Activated T-cell treated with anti-CD3 and anti-CD28 coated beads for 24 hours (primary cell): ENCODE measurements at places on chromosomes 13 and 19.
A peak's percentile ranks its signal among the peaks of the same experiment; 100 is the strongest.

- no peak for DNase-seq
Observed at GRCh38 chr19:42465827-42466280, 23.1 kb upstream of the CXCL17 start.

DNA sequence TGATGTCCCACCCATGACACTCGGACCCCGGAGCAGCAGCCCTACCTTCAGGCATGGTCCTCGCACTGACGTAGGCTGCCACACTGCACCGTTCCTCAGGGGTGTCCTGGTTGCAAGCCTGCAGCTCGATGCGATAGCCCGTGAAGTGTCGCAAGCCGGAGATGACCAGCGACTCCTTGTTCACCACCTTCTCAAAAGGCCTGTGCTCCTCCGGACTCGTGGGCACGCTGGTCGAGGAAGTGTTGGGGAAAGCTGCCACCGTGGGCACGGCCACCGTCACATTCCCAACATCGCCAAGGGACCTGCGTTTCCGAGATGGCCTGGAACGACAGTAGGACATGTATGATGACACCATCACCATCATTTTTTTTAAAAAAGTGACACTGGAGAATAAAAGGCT is 73.3 kb downstream of the ZNF557 start:
- DNase-seq: no peak

- no peak for DNase-seq
Observed at GRCh38 chr13:68428292-68428691, 1198.2 kb upstream of the PCDH9 start.

GRCh38 chr13:73421310-73421912 is 362.6 kb downstream of the KLF5 start:
- DNase-seq: peak; percentile 12

- no peak for DNase-seq
Observed at GRCh38 chr19:47510516-47511127, 4.2 kb downstream of the NAPA start.

- no peak for DNase-seq
Observed at GRCh38 chr13:51823863-51824262, 19.9 kb upstream of the DHRS12 start.

DNA sequence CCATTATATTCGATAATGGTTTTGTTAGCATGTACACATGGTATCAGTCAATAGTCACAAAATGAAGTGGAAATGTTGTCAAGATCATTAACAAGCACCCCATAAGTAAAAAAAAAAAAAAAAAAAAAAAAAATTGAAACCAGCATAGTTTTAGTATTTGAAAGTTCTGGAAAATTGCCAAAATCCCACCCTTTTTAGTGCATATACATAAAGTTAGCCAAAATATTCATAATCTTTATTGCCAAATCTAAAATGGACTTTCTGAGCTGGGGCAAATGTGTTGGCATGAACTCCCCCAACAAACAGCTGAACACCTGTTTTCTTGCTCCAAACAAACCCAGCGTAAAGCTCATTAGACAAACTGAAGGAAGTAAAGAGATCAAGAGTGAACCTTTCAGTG is 73.9 kb downstream of the MZT1 start:
- no peak for DNase-seq

GRCh38 chr13:46160471-46161066 is 21.4 kb downstream of the LCP1 start:
- DNase-seq: no peak

GRCh38 chr13:91655731-91656130 is 257.3 kb downstream of the GPC5 start:
- DNase-seq: no peak

- no peak for DNase-seq
Observed at GRCh38 chr13:77184455-77184854, 142.4 kb downstream of the MYCBP2 start.

DNA sequence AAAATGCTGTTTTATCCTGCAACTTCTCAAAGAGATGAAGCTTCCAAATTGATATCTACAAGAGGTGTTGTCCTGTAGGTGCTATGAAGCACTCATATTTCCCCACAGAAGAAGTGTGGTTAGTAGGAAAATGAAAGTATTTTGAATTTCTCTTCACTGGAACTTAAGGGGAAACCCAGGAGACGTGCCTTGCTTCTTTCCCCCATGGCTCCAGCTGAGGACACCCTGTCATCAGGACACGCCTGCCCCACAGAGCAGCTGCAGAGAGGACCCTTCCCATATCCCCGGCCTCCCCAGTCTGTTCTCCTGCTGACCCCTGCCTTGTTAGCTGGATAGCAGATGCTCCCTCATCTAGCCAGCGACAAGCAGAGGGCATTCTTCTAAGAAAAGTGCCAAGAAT is 371.3 kb downstream of the COG6 start:
- peak; percentile 43 for DNase-seq

- no peak for DNase-seq
Observed at GRCh38 chr13:75372517-75372916, 109.5 kb downstream of the TBC1D4 start.

GRCh38 chr19:1289686-1290025 is 4.0 kb downstream of the EFNA2 start:
- no peak for DNase-seq

GRCh38 chr19:32453736-32454135 is 48.2 kb downstream of the DPY19L3 start:
- DNase-seq: no peak

DNA sequence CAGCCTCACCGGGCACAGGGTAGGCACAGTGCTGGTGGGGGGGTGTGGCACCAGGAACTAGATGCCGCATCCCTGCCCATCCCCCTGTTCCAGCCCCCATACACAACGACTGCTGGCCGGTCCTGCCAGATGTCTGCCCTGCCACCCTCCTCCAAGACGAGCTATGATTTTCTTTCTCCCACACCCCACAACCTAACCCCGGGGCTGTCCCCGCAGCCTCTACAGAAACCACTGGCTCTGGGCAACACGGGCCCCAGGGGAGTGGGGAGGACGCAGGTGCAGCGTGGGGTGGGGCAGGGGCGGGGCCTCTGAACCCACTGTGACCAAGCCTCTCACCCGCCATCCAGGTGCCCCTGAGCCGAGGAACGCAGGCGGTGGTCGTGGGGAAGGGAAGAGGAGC is 15.5 kb downstream of the PGLS start:
- DNase-seq: no peak

DNA sequence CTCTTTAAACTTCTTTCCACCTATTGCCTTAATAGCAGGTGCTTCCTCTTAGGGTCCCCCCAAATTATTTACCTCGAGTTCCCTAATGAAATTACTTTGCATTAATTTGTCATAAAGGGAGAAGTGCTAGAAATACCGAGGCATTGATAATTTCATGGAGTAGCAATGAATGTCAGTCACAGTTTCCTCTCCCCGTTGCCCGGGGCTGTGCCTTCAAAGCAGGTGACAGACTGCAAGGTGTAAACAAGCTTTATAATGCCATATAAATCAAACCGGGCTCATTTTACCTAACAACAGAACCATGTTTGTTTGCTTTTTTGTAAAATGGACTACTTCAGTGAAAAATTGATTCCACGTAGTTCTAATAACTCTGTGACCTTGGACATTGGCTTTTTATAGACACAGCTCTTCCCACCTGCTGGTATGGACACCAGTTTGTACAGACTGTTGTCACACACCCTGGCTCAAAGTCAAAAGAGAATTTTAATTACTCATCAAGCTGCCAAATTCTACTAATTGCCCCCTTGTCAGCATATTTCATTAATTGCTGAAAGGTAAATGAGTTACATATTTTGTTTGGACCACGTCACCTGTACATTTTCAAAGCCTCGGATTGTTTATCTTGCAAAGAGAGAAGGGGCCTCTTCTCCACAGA is 171.1 kb downstream of the STK24 start:
- DNase-seq: no peak

GRCh38 chr19:35098413-35099049 is 17.1 kb upstream of the FXYD3 start:
- no peak for DNase-seq

DNA sequence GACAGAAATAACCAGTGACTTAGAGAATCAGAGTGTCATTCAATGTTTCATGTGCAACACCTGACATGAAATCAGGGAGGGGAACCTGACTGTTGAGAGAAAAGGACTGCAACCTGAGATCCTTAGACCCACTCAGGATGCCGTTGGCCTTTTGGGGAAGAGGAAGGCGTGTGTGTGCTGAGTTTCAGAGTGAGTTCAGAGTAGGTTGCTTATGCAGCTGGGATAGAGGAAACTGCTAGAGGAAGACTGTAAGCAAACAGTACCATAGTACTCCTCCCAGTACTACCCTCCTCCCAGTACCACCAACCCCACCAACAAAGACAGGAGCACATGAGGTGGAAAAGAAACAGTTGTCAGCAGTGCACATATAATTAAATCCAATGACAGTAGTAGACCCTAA is 63.7 kb downstream of the KL start:
- DNase-seq: no peak

DNA sequence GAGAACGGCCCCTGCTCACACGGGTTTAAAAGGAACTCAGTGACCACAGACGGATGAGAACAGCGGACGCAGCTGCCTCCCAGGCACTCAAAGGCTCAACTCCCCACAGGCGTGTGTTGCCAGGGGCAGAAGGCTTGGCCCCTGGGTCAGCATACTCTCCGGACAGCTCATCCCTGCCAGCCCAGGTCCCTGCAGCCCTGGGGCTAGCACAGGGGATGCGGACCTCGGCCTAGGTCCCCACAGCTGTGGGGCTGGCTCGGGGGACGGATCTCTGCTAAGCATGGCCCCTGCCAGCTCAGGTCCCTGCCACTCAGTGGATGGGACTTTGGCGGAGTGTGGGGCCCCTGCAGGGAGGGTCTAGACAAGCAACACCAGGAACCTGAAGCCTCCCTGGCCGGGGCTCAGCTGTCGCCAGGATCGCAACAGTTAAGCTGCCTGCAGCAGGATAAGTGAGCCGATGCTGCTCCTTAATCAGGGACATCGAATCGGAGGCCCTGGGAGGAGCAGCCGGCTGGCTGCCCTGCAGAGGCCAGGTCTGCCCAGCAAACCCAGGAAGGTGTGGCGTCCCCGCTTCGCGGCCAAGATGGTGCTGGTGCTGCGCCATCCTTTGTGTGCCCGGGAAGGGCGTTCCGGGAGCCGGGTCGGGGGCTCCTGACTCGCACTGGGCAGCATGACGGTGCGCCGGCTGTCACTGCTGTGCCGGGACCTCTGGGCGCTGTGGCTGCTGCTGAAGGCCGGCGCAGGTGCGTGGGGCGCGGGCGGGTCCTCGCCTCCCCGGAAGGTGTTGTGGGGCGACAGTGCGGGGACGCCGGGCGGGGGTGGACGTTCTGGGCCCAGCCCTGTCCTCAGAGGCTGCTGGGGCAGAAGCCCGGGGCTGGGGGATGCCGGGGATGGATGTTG is 32.5 kb downstream of the MCF2L start:
- no peak for DNase-seq

GRCh38 chr19:57682226-57682766 is 519 bp downstream of the ZNF551 start:
- DNase-seq: no peak

DNA sequence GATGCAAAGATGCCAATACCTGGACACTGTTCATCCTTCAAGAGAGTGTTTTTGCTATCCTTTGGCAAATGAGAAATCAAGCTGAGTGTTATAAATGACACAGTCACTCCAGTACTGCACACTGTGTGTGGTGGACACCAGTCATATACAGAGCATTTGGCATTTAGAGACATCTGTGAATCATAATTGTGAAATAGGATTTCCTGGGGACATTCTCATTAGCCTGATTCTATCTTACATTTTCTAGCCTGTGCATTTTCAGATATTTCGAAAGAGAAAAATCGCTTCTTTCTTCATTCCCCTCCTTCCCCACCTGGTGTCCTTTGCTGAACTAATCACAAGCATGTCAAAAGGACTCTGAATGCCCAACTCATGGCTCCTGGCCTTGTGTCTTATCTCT is 781.0 kb upstream of the ARGLU1 start:
- no peak for DNase-seq

GRCh38 chr13:94384231-94384905 is 95.1 kb downstream of the DCT start:
- no peak for DNase-seq

DNA sequence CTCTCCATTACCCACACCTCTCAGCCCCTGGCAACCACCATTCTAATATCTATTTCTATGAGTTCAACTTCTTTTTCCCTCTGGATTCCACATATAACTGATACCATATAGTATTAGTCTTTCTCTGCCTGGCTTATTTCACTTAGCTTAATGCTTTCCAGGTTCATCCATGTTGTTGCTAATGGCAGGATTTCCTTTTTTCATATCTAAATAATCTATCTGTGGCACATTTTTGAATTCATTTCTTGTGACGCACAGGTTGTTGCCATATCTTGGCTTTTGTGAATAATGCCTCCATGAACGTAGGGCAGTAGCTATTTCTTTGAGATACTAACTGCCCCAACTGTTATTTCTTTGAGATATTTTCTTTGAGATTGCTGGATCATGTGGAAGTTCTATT is 235.6 kb downstream of the SPRY2 start:
- no peak for DNase-seq

- no peak for DNase-seq
Observed at GRCh38 chr19:52190487-52191293, 838 bp downstream of the PPP2R1A start.

DNA sequence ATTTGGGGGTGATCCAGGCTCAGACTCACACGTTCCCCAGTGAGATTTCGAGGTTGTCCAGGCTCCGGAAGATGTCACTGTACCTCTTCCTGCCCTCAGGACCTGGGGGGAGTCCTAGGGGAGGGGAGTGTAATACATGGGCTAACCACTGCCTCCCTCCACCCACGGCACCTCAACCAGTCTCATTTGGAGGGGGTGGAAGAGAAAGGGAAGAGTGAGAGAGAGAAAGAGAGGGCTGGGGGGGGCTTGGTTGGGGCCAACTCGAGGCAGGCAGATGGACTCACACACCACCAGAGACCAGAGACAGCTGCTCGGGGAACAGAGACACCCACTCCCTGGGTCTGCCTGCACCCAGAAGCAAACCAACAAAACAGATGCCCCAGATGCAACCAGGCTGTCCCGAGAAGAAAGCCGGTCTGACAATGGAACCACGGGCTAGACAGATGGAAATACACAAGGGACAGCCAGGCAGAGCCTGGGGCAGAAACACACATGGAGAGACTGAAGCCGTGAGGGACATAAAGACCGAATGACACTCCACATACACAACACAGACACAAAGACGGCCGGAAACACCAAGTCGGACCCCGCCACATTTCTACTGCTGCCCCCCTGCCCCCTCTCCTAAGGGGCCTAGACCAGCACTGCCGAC is 825 bp downstream of the GMIP start:
- DNase-seq: peak; percentile 38

GRCh38 chr19:18388100-18388959 is 2.4 kb downstream of the GDF15 start:
- DNase-seq: peak; percentile 77

- no peak for DNase-seq
Observed at GRCh38 chr13:48950501-48950875, 25.2 kb upstream of the FNDC3A start.

DNA sequence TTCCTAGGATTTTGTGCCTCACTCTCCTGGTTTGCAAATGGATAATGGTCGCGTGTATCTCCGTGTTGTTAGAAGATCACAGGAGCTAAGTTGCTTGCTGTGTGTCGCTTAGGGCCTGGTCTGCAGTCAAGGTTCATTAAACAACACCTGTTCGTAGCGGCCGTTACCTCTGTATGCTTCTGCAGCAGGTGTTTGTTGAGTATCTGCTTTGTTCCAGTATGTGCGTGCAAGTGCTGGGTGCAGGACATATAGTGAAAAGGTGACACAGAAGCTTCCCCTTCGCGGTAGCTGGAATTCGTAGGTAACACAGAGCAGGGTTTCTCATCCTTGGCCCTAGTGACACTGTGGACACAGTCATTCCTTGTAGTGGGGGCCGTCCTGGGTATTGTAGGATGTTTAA is 5.4 kb downstream of the MED25 start:
- no peak for DNase-seq
